CD4-positive, alpha-beta T cell treated with Interleukin-21 for 1 hour (primary cell): ENCODE measurements at places on chromosomes 6 and 20.

- DNase-seq, result no peak
Observed at GRCh38 chr6:159007510-159007909, 7.5 kb upstream of the RSPH3 start.

DNA sequence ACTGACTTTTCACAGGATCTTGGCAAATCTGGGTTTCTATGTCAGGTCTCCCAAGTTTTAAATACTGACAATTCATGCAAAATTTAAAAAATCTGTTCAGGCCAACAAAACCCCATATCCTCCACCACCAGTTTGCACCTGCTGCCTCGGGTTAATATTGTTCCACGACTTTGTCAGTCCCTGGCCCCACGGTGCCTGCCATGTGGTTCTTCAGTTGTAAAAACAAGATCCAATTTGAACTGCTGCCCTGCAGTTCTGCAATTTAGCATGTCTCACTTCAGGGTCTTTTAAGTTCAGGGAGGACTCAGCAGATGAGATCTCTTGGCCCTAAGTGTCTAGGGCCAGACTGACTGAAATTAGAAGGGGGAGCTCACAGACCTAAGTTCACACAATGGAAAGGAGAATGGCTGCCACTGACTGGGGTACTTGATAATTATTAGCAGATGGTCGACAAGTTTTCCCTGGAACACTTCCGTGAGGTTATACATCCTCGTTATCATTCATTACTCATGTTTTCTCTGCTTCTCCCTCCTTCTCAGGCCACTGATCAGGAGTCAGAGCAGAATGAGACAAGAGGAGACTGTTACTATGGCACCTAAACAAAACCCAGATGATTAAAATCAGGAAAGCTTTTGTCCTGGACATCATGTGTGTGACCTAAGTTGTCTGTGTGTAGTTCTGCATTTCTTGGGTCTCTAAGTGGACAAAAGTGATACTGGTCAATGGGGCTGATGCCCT is 223.6 kb downstream of the KIF16B start:
- no peak for DNase-seq

DNA sequence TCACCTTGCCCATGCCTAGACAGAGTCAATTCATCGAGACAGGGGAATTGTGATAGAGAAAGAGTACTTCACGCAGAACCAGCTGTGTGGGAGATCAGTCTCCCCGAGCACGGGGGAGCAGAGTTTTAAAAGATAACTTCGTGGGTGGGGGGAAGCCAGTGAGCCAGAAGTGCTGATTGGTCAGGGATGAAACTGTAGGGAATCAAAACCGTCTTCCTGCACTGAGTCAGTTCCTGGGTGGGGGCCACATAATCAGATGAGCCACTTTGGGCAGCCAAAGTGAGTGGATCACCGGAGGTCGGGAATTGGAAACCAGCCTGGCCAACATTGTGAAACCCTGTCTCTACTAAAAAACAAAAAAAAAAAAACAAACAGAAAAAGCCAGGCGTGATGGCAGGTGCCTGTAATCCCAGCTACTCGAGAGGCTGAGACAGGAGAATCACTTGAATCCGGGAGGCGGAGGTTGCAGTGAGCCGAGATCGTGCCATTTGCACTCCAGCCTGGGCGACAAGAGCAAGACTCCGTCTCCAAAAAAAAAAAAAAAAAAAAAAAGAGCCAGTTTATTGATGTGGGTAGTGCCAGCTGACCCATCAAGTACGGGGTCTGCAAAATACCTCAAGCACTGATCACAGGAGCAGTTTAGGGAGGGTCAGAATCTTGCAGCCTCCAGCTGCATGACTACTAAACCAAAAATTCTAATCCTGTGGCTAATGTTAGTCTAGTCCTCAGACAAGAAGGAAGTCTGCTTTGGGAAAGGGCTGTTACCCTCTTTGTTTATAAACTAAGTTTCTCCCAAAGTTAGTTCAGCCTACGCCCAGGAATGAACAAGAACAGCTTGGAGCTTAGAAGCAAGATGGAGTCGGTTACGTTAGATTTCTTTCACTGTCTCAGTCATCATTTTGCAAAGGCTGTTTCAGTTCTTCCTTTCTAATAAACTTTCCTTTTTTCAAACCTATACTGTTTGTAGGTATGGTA is 3.9 kb upstream of the TRIM39 start:
- peak; percentile 16 for DNase-seq

DNA sequence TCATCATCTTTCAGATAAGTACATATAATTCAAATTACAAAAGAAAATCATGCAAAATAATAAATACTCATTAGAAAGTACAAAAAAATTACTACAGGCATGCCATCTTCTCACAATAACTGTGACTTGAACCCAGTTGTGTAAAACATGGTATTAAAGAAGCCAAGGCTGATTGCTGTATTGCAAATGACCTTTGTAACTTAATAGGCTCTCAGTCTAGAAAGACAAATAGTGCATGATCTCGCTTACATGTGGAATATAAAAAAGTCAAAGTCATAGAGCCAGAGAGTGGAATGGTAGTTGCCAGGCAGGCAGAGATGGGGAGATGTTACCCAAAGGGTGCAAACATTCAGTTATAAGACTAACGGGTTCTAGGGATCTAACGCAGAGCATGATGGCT is 626.1 kb downstream of the COL12A1 start:
- DNase-seq, result no peak

DNA sequence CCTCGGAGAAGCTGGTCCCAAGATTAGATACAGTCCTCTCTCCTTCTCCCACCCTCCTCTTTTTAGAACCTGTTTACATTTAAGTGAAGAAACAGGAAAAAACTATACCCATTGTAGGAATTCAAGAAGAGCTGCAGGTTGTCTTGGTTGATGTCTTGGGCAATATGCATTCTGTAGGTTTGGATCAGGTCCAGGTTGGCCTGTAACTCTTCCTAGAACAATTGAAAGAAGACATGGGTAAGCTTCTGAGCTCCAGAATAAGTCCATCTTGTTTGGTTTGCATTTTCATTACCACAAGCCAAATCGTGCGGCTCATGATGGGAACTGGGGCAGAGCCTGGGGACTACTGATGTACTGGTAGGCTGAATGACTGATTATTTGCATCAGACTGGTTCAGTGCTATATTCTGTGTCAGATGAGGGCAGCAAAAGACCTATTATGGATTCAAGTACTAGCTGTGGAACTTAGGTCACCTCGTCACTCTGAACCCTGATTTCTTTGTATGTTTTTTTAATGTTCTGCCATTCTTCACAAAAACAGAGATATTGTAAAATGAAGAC is 20.3 kb upstream of the SLA2 start:
- DNase-seq, result peak; percentile 21

DNA sequence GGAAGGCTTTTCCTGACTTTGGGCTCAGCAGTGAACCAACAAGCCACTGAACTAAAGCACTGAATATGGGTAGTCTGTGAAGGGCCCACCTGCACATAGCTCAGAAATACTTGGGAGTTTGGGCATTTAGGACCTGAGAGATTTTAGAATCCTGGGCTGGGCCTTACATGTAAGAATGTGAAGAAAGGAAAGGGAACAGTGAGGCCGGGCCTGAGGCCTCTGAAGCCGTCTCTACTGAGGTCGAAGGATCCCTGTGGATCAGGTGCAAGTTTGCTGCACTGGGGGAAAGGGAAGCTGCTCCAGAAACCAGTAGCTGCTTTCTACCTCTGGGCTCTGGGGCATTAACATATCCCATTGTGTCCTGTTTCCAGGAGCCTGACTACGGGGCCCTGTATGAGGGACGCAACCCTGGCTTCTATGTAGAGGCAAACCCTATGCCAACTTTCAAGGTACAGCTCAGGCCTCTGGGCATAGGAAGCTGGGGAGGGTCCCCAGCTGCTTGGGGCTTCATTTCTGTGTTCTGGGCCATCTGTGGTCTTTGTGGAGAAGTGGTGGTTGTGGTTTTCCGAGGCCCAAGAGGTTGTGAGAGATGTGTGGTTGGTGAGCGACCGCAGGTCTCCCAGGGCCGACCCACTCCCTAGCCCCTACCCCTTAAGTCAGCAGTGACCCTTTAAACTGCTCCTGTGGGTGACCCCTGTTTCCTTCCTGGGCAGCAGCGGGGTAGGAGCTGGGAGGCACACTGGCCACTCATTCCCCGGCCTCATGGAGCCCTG is 30.3 kb downstream of the PLCG1 start:
- no peak for DNase-seq

GRCh38 chr6:5191722-5192121 is 69.0 kb downstream of the LYRM4 start:
- no peak for DNase-seq

GRCh38 chr20:54276577-54277169 is 68.8 kb downstream of the PFDN4 start:
- no peak for DNase-seq

GRCh38 chr6:121428872-121429756 is 6.3 kb upstream of the GJA1 start:
- no peak for DNase-seq

- DNase-seq, result no peak
Observed at GRCh38 chr6:107535626-107536025, 45.7 kb downstream of the SOBP start.

GRCh38 chr20:59334651-59335300 is 34.4 kb downstream of the EDN3 start:
- DNase-seq, result no peak

DNA sequence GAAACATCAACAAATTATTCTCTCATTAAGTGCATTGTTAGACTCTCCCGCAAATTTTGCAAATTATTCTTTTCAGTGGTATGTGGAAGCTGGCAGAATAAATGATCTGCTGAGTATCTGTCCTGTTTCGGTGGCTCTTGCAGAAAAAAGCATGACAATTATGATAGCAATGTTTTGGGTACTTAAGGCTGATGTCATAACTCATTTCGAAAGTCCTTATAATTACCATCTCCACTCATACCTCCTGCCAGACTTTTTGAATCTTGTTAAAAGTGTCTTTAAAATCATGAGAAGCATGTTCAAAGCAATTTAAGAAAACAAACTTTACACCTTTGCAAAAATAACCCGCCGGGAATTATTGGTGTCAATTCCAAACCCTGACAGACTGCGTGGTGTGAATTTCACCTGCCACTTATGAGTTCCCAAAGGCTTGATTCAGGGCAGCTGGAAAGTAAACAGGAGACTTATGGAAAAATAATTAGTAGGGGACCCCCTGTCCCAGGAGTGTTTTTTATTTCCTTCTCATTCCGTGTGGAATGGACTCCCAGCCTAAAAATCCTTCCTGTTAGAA is 87.6 kb upstream of the E2F3 start:
- DNase-seq, result no peak

- no peak for DNase-seq
Observed at GRCh38 chr6:154343473-154344308, 12.9 kb downstream of the IPCEF1 start.

- no peak for DNase-seq
Observed at GRCh38 chr6:136757150-136757549, 35.1 kb downstream of the MAP3K5 start.

GRCh38 chr20:34089655-34090345 is 22.2 kb downstream of the EIF2S2 start:
- no peak for DNase-seq

GRCh38 chr6:80641591-80641990 is 535.1 kb downstream of the BCKDHB start:
- no peak for DNase-seq

- DNase-seq, result no peak
Observed at GRCh38 chr6:89581689-89582088, 56.9 kb downstream of the LYRM2 start.

GRCh38 chr20:38827770-38828281 is 22.3 kb downstream of the PPP1R16B start:
- no peak for DNase-seq

GRCh38 chr20:41345729-41346067 is 5.1 kb downstream of the LPIN3 start:
- DNase-seq, result no peak

DNA sequence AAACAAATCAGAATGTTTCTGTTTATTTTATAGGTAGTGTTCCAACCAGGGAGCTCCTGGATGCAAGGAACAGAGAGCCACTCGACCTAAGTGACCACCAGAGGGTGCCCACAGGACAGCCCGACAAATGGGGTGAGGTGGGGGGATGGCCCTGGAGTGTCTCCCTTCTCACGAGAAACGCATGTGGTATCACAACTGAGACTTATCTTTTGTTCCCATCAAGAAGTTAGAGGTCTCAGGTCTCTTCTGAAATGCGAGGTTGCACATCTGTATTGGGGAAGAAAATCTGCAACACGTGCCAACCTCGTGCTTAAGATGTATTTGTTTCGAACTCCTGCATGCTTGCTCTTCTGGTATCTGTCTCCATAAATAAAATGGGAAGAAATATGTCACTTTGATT is 104.0 kb downstream of the ISM1 start:
- no peak for DNase-seq

GRCh38 chr6:143267760-143268159 is 182.7 kb downstream of the ADAT2 start:
- DNase-seq, result no peak
